ENCODE measurements at places on chromosomes 5 and 9.

- DNase-seq, result no peak
Measured at GRCh38 chr5:64788156-64788555, 19.4 kb downstream of the CWC27 start.

GRCh38 chr5:146273109-146273508 is 65.5 kb upstream of the POU4F3 start:
- no peak for DNase-seq

DNA sequence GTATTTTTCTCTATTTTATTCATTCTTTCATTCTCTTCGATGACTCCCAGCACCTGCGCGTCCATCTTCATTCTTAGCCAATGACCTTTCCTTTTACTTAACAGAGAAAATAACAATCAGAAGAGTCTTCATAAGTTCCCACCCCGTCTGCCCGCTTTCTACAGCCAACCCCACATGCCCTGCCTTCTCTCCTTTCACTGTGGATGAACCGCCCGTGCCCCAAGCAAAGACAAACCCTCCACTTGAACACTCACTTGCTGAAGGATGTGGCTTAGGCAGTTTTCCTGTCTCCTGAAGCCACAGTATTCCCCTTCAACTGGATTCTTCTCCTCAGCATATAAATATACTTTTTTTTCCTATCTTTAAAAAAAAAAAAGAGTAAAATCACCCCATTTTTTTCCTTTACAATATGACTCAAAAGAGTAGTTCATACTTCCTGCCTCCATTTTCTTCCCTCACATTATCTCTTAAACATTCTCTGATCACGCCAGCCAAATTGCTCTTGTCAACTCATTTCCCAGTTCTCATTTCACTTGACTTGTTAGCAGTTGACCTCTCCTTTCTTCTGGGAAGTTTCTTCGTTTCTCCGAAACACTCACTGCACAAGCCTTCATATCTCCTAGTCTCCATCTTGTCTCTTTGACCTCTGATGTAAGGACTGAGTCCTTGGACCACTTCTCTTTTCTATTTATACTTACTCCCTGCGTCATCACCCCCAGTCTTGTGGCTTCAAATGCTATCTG is 11.1 kb downstream of the NIPSNAP3B start:
- DNase-seq, result no peak

GRCh38 chr5:132758451-132758850 is 11.2 kb downstream of the CCNI2 start:
- no peak for DNase-seq

DNA sequence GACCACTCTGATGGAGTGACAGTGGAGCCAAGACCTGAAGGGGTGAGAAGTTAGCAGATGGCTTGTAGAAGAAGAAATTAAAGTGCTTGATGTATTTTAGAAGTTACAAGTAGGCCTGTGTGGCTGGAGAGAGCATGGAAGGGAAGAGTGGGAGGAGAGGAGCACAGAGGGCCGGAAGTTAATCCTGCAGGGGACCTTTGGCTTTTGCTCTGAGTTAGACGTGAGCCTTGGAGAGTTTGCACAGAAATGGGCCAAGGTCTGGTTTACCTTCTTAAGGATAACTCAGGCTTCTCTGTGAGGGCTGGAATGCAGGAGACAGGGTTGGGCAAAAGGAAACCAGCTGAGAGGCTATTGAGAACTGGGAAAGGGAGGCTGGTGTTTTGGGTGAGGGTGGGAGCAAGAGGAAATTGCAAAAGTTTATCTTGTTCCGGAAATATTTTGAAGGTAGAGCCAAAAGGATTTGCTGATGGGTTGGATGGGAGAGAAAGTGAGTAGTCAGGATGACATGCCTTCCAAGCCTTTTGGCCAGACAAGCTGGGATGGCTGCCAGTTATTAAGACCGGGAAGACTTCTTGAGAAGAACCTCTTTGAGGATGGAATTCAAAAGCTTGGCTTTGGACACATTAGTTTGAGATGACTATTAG is 17.5 kb upstream of the F2RL1 start:
- DNase-seq, result no peak

DNA sequence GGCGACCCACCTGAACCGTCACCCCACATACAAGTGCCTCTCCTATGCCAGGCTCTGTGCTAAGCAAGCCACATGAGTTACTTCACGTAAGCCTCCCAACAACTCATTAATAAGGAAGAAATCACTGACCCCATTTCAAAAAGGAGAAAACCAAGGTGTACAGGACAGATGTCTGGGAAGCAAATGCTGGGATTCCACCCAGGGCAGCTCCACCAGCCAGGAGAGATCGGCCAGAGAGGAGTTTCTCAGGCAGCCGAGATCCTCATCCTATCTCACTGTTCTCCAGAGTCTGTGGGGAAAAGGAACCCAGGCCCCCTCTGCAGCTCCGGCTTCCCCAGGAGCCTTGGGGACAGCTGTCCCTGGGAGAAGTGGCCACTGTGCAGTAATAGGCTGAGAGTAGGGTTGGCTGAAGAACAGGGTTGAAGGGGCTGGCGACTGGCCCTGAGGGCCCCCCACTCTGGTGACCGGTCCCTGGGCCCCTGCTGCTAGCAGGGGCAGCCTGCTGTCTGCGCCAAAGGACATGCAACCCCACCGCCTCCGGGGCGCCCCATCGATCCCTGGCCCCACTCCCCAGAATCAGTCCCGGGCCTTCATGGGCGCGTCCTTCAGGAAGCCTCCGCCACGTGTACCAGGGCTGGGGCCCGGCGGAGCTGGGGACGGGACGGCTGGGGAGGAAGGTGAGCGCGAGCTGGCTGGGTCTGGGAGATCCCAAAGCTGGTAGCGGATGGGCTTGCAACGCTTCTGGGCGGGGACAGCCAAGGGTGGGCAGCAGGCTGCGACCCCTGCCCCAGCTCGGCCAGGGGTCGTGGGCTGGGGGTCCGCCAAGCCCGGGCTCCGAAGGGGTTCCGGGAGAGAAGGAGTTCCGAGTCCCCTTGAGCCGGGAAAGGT is 44.1 kb upstream of the STXBP1 start:
- no peak for DNase-seq

GRCh38 chr5:107876906-107877305 is 206.2 kb upstream of the EFNA5 start:
- DNase-seq, result no peak

DNA sequence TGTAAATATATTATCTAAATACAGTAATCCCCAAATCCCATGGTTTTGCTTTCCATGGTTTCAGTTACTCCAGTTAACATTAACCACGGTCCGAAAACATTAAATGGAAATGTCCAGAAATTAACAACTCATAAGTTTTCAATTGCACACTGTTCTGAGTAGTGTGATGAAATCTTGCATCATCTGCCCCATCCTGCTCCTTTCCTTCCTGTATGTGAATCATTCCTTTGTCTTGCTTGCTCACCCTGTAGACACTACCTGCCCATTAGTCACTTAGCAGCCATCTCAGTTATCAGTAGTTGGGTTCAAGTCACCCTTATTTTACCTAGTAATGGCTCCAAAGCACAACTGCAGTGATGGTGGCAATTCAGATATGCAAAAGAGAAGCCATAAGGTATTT is 1568.5 kb upstream of the WWC1 start:
- no peak for DNase-seq

DNA sequence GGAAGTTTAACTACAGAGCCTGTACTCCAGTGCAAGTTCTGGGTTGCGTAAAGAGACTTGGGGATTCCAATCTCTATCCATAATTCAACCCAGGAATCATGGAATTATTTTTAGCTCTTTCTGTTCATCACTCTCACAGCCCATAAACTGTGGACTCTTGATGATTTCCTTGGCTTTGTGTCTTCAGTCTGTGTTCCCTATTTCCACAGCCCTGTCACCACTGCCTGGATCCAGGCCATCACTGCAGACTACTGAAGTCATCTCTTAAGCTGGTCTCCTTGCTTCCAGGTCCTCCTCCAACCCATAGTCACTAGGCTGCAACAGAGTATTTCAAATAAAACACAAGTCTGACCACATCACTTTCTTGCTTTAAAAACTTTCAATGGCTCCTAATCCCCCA is 211.7 kb downstream of the PLK2 start:
- no peak for DNase-seq

- DNase-seq, result no peak
Measured at GRCh38 chr5:9165546-9165945, 380.3 kb downstream of the SEMA5A start.

DNA sequence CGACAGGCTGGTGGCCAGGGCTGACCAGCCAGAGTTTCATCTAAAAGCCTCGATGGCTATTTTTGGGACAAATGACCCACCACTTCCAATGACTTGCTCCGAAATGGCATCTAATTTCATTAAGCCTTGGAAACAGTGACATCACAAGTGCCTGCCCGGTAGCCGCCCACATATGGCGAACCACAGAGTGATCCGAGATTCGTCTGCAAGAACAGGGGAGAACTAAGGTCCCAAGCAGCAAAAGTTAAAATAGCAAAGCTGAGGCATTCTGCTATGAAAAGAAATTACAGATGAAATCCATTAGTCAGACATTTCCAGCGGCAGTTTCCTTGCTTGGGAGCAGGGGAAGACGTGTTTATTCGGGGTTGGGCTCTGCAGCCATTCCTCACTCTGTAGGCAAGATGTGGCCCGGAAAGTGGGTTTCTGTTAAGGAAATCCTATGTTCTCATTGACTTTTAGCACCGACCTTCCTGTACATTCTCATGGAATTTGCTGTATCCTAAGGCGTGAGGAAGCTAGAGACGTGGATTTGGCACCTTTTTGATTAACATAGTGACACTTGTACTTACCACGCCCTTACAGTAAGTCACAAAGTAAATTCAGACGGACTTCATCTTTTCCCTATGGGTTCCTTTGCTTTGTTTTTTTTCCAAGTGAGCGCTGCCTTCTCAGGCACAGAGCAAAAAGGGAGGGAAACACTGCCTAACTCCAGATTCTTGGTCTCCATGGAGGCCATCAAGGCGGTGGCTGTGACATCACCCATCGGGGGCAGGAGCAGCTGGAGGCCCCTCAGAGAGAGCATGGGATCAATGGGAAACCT is 45.1 kb downstream of the ERGIC1 start:
- DNase-seq, result no peak

DNA sequence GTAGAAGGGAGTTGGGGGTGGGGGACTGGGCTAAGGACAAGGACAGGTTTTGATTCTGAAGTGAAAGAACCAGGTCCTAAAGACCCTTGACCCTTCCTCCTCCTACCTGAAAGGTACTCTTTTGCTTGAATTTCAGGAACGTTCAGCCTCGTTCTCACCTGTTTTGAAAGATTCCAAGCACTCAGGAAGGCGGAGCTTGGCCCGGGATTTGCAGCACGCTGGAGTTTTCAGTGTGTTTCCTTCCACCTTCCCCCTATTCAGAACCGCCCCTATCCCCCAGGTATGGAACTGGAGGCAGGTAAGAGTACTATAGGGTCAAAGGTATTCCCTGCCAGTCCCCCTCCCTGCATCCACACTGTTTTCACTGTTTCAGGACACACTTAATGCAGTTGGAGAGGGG is 7.1 kb downstream of the EGR1 start:
- no peak for DNase-seq

GRCh38 chr5:178143901-178144300 is 9.8 kb downstream of the NHP2 start:
- no peak for DNase-seq

DNA sequence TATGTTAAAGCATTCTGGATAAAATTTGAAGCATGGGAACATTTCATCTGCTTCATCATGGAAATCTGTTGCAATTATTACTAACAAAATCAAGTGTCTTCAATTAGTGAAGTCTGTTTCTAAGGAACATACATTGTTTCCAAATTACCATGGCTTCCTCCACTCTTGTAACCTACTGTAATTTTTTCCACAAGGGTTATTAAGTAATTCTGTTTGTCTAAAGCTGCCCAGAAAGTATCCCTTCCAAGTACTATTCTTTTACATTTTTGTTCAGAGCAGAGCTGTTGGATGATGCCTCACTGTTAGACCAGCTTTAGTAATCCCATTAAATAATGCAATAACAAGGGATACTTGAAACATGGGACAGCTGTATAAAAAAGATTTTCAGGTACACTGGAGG is 483.5 kb upstream of the CD180 start:
- DNase-seq, result peak; percentile 31

GRCh38 chr9:132197315-132197714 is 35.5 kb downstream of the NTNG2 start:
- DNase-seq, result no peak

- DNase-seq, result no peak
Measured at GRCh38 chr5:152811988-152812387, 406.9 kb upstream of the NMUR2 start.

All from BJ (cell line).